ENCODE measurements at places on chromosomes 12 and 14. TPM values are rescaled to one million over a fixed set of nuclear protein-coding genes. Genes with fewer than 3 reads are reported as not detected.

The CLEC4D gene
- total RNA-seq, result not detected

The KSR2 gene
- 0.71 TPM for total RNA-seq

The RND1 gene
- total RNA-seq, result 4.3 TPM

The GPRC5D gene
- total RNA-seq, result 0.22 TPM

The RTL1 gene
- 0.19 TPM for total RNA-seq

The KRT4 gene
- 3.9 TPM for total RNA-seq

The LMO3 gene
- total RNA-seq, result not detected

The TMEM132D gene
- total RNA-seq, result not detected

The AJUBA gene
- 32.6 TPM for total RNA-seq

The RTN1 gene
- not detected for total RNA-seq

The ERBB3 gene
- 1.4 TPM for total RNA-seq

The PLXNC1 gene
- 0.09 TPM for total RNA-seq

The GDF3 gene
- total RNA-seq, result not detected

Data from A549 treated with GW870086 at 1 μM for 4 hours (cell line).